ENCODE measurements at places on chromosomes 11 and 22.

DNA sequence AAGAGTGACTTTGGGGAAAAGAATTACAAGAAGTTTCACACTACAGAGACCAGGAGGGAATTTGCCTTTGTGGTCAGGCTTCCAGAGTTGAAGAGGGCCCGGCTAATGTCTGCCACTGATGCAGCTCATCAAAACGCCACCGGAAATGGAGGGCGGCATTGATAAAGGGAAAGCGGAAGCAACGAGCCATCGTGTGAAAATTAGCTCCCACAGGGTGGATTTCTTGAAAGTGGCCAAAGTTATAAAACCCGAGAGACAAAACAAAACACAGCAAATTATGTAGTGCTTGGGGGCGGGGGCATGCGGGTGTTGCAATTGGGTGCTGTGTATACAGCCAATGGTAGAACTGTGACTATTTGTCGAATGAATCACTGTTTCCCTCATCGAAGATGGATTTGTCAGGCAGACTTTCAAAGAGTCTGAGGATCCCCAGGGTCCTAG lies 113.0 kb downstream of the ADAMTS15 start:
- no peak for DNase-seq

DNA sequence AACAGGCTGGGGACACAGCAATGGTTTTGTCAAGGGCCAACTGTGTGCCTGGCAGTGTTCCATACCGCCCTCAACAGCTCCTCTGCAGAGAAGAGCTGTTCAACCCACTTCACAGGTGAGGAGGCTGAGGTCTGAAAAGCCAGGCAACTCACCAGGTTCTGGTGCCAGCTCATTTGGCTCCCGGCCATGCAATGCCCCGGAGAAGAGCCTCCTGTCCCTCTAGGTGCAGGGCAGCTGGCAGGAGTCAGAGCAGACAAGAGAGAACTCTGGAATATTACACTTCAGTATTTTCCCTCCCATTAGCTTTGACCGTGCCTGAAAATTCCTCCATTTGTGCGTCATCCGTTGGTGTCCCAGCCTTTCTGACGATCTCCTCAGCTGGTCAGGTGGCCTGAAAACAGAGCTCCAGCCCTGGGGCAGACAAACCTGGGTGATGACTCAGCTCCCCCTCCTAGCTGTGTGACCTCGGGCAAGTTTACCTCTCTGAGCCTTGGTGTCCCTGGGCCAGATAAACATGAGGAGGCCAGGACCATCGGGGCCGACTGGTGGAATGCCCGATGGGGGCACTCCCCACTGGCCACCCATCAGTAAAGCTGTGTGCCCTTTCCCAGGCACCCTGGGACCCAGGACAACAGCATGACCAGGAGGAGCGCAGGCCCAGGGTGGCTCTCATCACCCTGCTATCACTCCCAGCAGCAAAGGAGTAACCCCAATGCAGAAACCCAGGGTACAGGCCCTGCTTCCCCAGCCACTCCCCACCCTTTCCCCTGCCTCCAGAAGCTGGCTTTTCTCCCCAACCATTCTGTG lies 9.6 kb upstream of the C1QTNF6 start:
- DNase-seq, result no peak

DNA sequence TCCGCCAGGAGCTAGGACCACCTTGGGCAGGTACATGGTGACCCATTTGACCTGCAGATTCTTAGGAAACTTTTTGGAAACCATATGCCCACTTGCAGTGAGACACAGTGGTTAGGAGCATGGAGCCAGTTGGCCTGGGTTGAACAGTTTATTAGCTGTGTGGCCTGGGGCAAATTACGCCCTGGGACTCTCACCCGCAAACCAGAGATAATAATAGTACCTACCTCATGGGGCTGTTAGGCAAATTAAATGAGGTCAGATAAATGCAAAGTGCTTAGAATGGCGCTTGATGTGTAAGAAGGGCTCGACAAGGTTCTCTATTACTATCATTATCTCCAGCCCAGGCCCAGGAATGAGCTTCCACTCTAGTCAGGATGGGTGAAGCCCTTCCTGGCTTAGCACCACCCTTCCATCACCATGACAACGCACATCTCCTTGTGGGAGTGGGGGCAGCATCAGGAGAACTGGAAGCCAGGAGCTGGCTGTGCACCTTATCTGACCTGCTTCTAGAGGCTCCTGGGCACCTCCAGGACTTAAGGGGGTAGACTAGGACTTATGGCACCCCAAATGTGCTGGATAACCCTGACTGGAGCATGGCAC lies 5.1 kb downstream of the SYT12 start:
- no peak for DNase-seq

- DNase-seq, result no peak
Measured at GRCh38 chr11:44851496-44851895, 99.2 kb downstream of the TP53I11 start.

DNA sequence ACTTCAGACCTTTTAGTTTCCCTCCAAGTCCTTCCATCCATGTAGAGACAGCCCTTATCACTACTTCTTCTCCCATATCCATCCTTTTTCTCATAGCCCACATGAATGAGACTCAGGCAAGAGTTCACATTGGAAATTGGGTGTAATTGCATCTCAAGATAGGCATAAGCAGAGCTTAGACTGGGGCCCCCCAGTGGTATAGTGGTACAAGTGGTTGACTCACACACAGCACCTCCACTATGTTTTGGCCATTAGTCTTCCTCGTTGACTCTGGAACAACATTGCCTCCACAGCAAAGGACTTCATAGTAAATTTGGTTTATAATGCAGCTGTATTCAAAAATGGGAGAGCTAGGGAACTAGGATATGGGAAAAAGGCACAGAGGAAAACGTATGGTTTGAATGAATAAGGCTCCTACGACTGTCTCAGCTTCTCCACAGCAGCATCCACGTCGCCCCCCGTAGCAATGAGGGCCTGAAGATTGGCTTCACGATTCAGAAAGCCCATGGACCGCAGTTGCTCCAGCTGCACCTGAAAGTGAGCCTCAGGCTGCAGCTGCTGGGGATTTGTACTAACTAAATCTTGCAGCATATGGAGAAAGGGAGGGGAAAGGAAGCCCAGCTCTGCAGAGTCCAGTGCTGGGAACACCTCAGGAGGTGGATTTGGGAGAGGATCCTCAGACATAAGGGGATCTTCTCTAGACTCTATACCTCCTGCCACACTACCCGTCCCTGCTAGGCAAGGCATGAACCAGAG lies 2.4 kb downstream of the UBQLN3 start:
- peak; percentile 54 for DNase-seq

DNA sequence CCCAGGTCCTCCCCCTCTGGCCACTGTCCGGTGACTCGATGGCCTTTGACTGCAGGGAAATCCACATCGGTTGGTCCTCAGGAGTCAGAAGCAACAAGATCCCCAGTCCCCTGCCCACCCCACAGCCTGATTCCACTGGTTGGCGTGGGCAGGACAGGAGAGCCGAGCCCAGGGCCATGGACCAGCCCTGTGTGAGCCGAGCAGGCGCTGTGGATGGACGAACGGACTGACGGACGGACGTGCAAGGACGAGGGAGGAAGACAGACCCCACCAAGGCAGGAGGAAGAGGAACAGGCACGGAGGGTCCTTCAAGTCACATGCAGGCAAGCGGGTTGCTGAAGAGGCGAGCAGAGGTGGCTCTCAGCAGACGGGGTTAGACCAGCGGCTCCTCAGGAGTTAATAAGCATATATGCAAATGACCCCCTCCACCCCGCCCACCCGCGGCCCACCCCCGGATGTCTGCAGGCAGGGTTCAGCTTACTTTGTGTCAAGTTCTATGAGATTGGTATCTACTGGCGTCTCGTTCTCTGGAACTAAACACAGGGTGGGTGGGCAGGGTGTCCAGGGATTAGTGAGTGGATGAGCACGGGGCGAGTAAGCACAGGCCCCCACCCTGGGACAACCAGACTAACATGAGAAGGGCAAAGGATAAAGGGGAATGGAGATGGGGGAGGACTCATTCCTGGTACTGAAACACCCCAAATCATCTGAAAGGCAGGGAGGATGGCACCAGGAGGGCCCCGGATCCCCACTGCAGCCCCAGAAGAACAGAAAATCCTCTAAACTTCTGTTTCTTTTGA lies 26.8 kb downstream of the TPBGL start:
- DNase-seq, result no peak

DNA sequence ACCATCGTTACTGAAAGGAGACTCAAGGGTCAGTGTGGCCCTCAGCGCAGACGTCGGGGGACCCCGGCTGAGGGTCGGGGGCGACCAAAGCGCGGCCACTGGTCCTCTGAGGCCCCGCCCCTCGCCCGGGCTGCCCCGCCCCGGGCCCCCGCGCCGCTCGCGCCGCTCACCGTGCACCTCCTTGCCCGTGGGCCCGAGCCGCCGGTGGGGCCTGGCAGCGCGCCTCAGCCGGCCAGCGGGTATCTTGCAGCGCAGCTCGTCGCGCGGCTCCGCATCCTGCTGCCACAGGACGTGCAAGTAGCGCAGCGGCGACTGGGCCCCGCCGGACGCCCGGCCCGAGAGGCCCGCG lies 419 bp downstream of the ANKRD54 start:
- DNase-seq, result no peak

- no peak for DNase-seq
Measured at GRCh38 chr11:57409321-57410100, 17.4 kb downstream of the SLC43A3 start.

- peak; percentile 5 for DNase-seq
Measured at GRCh38 chr11:59145534-59145933, 2.9 kb downstream of the FAM111A start.

GRCh38 chr11:74321487-74322188 lies 10.2 kb upstream of the P4HA3 start:
- peak; percentile 63 for DNase-seq

GRCh38 chr11:26769027-26769426 lies 47.2 kb upstream of the SLC5A12 start:
- no peak for DNase-seq

- DNase-seq, result no peak
Measured at GRCh38 chr22:23536821-23537345, 43.2 kb downstream of the IGLL1 start.
